Stimulated activated CD4-positive, alpha-beta T cell treated with anti-CD3 and anti-CD28 coated beads, TNF-alpha, amount 100 ng/mL, for 24 hours (primary cell): ENCODE measurements at places on chromosomes 3 and 15.

- no peak for DNase-seq
Measured at GRCh38 chr3:149519912-149520311, 45.4 kb downstream of the TM4SF4 start.

DNA sequence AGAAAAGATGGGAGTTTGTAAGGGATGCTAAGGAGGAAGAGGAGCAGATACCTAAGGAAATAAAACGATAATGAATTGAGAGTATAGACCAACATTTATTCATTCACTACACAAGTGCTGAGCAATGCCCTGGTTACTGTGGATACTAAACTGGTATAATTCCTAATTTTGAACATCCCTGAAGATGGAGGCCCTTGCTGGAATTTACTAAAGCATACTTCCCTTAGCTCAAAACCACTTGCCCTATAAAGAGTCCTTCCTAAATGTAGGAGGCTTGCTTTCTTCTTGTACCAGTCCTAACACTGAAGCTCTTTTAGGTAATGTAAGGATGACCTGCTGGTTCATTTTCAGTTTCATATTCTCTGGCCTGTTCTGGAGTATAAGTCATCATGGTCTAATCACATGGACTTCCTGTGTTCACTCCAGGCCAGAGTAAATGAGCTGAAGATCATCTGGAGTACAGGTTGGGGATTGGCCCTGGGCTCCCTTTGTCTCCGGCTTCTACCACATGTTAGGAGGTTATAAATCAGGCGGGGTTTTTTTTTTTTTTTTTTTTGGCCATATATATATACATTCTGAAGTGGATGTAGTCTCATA is 40.1 kb upstream of the MTMR10 start:
- DNase-seq, result no peak

- DNase-seq, result no peak
Measured at GRCh38 chr15:77386626-77387025, 33.3 kb downstream of the PEAK1 start.

DNA sequence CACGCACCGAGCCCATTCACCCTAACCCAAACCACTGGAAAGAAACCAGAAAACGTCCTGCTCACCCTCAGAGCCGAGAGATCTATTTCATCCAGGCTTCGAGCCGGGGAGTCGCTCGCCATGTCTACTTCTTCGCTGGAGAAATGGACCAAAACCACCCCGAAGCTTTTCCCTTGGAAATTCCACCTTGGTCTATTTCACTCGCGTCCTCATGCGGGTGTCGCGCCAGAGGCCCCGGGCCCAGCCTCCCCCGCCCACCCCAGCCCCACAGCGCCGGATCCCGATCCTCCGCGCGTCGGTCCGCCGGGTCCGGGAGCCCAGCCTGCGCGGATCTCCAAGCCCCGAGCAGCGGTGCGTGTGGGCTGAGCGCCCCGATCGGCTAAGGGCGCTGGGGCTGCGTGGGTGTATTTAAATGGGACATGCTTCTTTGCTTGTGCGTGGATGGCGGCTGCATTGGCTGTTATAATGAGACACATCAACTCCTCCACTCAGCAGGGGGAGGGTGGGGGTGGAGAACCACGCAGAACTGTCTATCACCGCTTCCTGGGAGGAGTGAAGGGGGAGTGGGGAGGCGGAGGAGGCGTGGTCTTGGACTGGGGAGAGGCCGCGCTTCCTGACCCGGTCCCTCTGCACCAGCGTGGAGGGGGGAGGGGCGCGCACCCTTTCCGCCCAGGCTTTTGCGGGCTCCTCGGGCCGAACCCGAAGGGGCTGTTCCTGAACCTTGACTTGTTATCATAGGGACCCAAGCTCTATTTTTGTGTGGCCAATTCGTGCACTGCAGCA is at the start of gene TNIK:
Gene TNIK (minus strand): TSS at position 464 of the 783 bp plus-strand sequence. CDS start 342 bp downstream, at position 122.
- peak; percentile 96 for DNase-seq

- DNase-seq, result peak; percentile 33
Measured at GRCh38 chr3:115146418-115147328, at the start of gene ZBTB20. Gene ZBTB20 (minus strand): TSS chr3:115147288.

DNA sequence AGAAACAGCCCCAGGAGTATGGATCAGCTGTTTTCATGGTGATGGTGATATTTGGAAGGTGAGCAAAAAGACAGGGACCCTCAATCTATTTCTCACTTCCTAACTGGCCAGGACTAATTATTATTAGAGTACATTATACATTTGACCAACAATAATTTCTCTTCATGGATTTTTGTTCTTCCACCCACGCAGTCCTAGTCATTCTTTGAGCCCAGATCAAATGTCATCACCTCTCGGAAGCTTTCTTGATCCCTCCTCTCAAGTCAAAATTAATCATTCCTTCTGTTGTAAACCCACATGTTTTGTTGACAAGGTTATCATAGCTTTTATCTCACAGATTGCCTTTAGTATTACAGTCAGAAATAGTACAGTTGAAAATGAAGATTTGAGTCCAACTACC is 29.2 kb upstream of the PRICKLE2 start:
- DNase-seq, result no peak

- DNase-seq, result no peak
Measured at GRCh38 chr15:31484986-31485385, 158.4 kb downstream of the KLF13 start.

DNA sequence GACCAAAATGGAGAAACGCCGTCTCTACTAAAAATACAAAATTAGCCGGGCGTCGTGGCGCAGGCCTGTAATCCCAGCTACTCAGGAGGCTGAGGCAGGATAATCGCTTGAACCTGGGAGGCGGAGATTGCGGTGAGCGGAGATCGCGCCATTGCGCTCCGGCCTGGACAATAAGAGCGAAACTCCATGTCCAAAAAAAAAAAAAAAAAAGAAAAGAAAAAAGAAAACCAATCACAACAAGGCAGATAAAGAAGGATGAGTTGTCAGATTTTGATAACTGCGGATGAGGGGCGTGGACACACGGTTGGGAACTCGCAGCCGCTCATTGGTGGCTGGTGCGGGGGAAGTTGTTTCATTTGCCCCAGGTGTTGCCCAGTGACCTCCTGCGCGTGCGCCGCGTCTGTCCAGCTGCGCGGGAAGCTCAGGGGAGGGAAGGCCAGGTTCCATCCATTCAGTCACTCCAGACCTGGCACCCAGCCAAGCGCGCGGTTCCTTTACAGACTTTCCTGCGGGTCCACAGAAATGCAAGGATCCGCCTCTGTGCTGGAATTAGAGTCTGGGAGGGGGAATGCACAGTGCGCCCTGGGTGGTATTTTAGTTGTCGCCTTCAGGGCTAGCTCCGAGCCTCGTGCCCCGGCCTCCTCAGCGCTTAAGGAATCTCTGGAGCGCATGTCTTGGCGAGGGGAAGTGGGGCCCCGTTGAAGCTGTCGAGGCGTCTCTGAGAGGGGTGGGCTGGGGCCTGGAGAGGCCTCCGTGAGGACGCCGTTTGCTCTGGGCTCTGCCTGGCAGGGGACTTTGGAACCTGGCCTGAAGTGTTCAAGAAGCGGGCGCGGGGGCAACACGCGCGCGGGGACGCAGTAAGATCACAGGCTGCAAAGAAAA is 708 bp upstream of the GCHFR start:
- DNase-seq, result no peak

DNA sequence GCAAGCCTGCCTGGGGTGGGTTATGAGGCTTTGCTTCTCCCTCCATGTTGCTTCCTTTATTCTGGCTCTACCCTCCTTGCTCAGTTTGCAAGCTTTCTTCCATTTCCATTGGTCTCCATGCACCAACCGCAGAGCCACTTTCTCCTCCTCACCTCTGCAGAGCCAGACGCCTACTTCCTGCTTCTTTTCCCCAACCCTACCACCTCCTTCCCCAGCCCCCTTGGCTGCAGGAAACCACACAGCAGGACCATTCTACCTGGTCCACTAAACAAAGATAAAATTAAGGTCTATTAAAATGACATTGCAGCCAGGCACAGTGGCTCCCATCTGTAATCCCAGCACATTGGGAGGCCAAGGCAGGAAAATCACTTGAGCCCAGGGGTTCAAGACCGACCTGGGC is 10.0 kb upstream of the CAV3 start:
- DNase-seq, result no peak

DNA sequence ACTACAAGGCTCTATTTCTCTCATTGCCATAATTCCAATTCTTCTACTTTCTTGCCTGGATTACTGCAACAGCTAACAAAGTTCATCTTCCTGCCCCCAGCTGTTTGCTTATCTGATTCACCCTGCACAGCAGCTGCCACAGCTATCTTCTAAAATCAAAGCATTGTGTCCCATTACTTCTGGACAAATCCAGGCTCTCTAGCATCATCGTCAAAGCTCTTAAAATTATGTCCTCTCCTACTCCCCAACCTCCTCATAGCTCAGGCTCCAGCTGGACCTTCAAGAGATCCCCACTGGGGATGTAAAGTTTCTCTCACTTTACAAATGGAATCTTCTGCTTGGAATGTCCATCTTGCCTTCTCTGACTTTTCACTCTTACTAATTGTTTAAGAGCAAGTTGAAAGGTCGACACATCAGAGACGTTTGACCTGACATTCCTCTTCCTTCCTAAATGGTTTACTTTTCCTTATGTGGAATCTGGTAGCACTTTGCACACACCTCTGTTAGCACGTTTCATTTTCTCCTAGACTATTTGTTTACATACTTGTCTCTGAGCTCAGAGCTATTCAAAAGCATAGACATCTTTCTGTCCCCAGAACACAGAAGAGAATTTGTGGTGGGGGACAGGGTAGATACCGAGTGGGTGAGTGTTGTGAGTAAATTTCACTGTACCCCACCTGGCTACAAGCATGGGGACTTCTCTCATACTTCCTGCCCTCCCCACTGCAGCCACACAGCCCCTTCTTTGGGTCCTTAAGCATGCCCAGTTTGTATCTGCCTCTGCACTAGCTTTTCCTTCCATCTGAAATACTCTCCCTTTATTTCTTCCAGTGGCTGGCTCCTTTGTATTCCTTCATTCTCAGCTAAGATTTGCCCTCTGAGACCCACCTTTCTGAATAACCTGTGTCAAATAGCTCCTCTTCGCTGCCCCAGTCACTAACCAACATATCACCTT is 77.9 kb downstream of the SERPINI1 start:
- no peak for DNase-seq

DNA sequence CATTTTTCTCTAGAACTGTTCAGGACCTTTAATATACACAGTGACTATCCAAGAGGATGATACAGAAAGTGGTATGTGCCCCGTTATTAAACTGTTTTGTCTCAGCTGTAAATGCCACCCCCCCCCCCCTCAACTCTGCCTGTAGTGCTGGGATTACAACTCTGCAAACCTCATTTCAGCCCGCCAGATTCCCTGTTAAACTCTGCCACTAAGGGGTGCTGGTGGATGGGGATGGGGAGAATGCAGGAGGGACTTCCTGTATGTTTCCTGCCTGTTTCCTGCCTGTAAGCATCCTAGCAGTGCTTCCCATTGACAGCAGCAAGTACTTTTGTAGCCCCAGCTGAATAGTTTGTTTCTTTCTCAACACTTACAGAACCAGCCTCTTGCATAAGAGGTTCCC is 301.7 kb upstream of the RORA start:
- no peak for DNase-seq

DNA sequence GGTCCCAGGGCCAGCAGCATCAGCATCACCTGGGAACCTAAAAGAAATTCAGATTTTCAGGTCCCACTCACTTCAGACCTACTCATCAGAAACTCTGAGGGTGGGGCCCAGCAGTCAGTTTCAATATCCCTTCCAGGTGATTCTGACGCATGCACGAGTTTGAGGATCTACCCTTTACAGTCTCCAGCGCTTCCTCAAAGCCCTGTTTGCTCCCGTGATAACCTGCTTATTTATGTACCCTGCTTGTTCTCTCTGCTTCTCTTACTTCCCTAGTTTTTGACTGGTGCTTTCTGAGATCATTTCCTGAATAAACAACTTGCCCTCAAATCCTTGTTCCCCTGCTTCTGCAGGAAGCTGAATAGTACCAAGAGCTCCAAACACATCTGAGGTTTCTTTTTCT is 245.3 kb downstream of the ZNF621 start:
- DNase-seq, result no peak

DNA sequence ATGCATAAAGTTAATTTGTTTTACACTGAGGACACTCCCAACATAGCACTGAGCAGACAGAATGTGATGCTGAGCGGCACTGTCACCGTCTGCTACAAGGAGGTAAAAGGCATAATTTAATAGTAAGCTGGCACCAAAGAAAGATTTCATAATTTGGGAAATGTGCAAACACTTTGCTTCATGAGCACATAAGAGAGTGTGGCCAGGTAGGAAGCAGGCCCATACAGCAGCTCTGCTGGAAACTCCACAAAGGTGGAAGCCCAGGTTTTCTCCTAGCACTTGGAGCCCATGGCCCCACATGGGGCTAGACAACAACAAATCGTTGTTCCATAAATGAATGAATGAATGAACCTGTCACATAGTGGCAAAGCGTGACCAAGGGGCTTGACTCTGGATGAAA is 68.5 kb upstream of the CACNA2D3 start:
- DNase-seq, result no peak

- no peak for DNase-seq
Measured at GRCh38 chr3:152375546-152375945, 106.8 kb downstream of the MBNL1 start.

- DNase-seq, result no peak
Measured at GRCh38 chr15:51234176-51234927, 104.0 kb downstream of the CYP19A1 start.

DNA sequence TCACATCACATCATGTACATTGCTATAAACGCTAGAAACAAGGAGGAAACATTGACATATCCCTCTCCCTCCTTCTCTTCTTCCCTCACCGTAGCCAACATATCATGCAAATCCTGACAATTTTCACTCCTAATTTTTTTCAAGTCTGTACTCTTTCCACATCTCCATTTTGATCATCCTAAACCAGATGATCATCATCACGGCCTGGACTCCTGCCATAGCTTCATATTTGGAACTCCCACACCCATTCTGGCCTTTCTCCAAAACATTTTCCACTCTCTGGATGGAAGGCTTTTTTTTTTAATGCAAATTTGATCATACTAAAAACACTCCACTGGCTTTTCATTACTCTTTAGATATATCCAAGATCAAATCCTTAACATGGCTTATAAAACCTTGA is 248.0 kb upstream of the CNTN3 start:
- no peak for DNase-seq

DNA sequence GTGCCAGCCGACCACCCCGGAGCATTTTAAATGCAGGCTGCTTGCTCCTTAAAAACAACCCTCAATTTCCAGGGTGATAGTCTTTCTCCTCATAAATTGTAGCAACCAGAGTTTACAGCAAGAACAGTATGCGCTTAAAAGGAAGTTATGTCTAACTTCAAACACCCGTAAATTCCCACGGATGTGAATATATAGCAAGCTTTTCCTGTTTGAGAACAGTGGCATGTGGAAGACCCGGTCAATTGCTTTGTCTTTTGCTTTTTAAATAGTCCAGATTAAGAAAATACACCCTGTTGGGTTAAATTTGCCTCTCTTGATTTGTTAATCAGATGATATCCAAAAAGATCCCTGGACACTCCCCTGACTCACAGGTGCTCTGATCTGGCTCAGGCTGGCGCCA is 20.8 kb downstream of the MRPS25 start:
- no peak for DNase-seq

GRCh38 chr3:182117583-182117982 is 405.9 kb downstream of the SOX2 start:
- DNase-seq, result no peak

DNA sequence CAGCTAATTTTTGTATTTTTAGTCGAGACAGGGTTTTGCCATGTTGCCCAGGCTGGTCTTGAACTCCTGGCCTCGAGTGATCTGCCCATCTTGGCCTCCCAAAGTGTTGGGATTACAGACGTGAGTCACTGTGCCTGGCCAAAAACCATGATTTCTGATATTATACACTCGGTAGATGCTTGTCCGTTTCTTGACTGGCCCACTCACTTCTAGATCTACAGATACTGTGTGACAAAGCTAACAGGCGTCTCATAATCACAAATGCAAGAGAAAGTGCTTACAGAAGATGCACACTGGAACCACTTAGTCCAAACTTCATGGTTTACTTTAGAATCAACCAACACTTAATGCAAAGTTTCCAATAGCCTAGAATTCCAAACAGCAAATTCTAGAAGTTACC is 8.4 kb downstream of the PROK2 start:
- DNase-seq, result no peak
